Right ventricle myocardium superior (tissue), 1 donor: ENCODE measurements at places on chromosomes 5 and 9.

DNA sequence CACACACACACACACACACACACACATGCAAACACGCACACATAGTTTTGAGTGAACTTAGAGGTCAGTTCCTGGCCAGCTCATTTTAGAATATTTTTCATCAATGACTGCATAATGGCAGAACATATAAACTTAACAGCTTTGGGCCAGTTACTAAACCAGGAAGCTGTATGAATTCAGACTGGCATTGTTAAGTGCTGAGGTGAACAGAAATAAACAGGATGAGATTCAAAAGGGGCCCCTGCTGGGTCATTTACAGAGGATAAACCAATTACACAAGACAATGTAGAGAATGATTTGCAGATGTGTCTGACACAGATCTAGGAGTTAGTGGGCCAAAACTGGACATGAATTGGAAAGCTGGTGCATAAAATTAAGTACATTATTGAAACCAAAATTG lies 44.6 kb downstream of the MARCHF11 start:
- DNase-seq = no peak

GRCh38 chr5:8413975-8414374 lies 545.0 kb downstream of the MTRR start:
- DNase-seq = no peak

DNA sequence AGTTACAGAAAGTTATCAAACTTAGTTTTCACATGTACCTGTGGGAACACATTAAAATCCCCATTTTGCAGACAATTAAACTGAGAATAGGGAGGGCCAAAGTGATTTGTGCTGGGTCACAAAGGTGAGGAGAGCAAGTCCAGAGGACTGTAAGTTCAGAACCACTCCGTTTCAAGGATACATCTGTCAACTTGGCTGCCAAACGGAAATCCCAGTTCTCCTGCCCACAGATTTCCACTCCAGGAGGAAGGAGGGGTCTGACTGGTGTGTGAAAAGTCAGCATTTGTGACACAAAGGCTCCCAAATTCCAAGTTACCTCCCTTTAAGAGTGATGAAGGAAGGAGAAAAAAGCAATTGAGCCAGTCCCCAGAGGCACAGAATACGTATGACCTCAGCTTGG lies 42.3 kb downstream of the PRELID2 start:
- no peak for DNase-seq

DNA sequence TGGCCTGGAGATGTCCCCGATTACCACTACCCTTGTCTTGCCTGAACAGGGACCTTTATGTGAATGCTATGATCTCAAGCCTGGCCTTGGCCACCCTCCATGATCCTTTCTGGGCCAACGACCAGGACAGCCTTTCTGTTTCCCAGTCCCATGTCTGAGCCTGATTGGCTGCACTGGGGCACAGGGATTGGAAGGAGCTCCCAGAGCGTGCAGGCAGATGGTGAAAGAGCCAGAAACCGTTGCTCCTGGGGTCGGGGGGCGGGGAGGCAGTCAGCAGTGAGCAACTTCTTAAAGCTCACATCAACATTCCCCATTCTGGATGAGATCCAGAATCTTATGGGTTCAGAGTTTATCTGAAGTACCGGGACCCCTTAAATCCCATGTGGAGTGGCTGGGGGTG lies 84.4 kb downstream of the INSYN2B start:
- peak; percentile 85 for DNase-seq

- DNase-seq = no peak
Measured at GRCh38 chr5:135211791-135212190, 177.8 kb upstream of the PITX1 start.

GRCh38 chr5:68960961-68961360 lies 132.9 kb upstream of the SLC30A5 start:
- DNase-seq = no peak

- no peak for DNase-seq
Measured at GRCh38 chr5:40010436-40010835, 585.7 kb upstream of the DAB2 start.

- no peak for DNase-seq
Measured at GRCh38 chr5:172929371-172929838, 29.8 kb upstream of the RPL26L1 start.

- DNase-seq = no peak
Measured at GRCh38 chr9:19913151-19913550, 124.3 kb upstream of the SLC24A2 start.

- DNase-seq = no peak
Measured at GRCh38 chr9:117462861-117463260, 48.0 kb upstream of the ASTN2 start.

- no peak for DNase-seq
Measured at GRCh38 chr5:54793468-54794134, 191.8 kb downstream of the ESM1 start.

DNA sequence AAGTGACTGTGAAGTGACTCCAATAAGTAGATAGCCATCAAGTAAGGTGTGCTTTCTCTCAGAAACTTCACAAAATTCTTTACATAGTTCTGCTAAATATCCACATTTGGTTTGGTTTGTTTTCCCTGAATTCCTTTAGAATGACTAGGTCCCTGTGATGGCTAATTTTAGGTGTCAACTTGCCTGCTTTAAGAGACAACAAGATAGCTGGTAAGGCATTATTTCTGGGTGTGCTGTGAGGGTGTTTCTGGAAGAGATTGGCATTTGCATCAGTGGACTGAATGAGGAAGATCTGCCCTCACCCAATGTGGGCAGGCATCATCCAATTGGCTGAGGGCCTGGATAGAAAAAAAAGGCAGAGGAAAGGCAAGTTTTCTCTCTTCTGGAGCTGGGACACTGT lies 8.3 kb upstream of the PTBP3 start:
- DNase-seq = no peak

DNA sequence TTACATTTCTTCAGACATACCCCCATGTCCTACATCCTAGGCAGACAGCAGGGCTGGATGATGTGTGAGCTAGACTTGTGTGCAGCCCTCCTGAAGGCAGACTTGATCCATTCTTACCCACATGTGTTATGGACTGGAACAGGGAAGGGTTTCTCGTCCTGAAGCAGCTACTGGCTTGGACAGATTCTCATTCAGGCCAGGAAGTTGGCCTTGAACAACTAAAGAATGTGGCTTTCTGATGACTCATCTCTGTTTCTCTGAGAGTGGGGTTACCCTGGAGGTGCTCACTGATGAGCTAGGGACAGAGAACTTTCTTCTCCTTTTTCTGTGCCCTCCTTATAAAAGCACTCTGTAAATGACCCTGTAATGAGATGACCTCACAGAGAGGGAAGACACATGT lies 246.5 kb downstream of the PCSK5 start:
- no peak for DNase-seq

DNA sequence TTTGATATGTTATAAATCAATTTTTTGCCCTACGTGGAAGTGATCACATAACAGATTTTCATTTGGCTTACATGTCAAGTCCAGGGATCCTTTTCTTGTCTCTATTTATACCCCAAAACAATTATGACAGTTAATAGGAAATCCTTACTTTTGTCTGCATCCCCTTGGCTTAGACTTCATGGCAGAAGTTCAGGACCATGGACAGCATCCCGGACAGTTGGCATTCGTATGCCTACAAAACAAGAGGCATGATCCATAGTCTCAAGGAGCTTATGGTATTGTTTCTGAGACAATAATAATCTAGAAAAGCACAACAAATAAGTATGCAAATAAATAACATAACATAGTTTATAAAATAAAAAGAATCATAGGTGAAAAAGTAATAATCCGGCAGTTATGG lies 214.3 kb upstream of the GRIA1 start:
- no peak for DNase-seq

- DNase-seq = peak; percentile 76
Measured at GRCh38 chr5:149455889-149456409, 76.9 kb upstream of the IL17B start.

GRCh38 chr9:70468291-70468690 lies 53.8 kb upstream of the KLF9 start:
- no peak for DNase-seq

DNA sequence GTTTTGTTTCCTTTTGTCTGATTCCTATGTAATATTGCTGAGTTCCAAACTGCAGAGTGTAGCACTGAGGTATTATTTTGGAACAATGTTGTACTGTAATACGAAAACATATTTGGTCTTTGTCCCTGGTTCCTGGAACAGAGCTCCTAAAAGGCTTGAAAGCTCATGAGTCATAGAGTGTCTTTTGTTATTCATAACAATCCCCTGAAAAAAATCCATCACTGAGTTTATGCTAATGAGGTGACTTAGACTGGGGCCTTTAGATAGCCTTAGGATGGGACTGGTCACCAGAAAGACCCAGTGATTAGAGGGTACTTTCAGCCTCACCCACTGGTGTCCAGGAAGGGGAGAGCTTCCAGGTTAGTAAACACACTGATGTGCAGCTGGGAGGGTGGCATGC lies 132.7 kb upstream of the POU5F2 start:
- DNase-seq = no peak
